ENCODE measurements at places on chromosomes 7 and 10.

DNA sequence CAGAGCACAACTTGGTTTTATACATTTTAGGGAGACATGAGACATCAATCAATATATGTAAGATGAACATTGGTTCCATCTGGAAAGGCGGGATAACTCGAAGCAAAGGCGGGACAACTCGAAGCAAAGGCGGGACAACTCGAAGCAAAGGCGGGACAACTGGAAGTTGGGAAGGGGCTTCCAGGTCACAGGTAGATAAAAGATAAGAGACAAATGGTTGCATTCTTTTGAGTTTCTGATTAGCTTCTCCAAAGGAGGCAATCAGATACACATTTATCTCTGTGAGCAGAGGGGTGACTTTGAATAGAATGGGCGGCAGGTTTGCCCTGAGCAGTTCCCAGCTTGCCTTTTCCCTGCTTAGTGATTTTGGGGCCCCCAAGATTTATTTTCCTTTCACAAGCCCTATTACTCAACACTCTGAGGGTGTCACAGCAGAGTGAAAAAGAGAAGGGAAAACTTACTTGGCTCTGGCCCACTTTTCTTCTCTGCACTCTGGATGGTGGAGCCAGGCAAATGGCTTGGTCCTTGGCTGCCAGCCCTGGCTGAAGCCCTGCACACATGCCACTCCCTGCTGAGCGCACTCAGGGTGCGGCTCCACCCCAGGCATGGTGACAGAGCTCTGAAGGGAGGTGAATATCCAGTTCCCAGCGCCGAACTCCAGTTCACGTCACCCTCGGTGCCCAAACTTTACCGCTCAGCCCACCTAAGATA is 46.7 kb downstream of the PARD3 start:
- no peak for DNase-seq

DNA sequence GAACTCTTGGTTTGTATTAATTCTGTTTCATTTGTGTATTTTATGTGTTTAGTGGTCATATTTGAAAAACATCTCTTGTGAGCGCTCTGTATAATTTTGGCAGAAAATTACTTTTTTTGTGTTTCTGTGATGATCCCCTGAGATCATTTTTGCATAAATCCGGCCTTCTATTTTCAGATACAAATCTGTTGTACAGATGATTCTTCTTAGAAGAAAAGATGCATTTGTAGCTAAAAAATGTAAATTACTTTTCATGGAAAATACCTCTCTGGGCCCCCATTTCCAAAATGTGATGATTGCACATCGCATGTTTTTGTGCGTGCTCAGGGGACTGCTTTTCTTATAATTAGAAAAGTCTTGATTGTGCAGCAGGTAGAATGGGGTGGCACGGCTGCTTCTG is 395.4 kb downstream of the LRMDA start:
- DNase-seq = no peak

DNA sequence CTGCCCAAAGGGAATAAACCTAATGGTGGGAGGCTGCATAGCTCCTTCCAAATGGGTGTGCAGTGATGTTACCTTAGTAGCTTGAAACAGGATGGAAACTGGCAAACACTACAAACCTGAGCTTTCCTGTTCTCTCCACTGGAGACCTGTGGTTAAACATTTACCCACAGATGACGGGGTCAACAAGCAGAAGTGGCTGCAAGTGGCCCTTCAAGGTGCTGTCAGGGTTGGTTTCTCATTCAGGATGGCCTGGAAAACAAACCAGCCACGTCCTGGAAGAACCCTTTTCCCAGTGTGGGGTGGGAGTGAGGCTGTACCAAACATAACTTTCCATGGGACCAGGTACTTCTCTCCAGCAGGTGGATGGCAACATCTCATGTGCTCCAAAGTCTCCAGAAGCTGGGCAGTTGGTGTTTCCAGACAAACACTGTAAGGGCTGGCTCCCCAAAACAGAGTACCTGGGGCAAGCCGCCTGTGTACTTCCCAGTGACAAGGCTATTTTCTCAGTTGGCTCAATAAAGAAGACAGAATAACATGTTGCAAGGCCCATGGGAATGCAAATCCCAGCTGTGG is 67.5 kb downstream of the DNAJB9 start:
- DNase-seq = no peak

DNA sequence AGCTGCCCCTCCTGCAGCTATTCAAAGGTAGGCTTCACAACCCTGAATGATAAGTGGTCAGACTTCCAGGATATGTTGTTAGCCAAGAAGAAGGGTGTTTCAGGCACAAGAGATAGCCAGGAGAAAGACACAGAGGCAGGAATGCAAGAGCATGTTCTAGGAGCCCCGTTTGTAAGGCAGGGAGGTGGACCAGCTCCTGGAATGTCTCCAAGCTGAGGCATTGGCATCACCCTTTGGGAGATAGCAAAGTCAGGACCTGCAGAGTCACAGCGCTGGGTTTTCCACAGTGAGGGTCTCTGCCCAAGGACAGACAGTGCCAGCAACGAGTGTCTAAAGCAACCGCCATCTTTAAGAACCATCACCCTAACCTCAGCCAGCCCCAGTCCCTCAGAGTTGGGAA is 484.5 kb upstream of the ZMIZ1 start:
- DNase-seq = no peak

GRCh38 chr7:73606801-73607691 is 17.3 kb downstream of the MLXIPL start:
- DNase-seq = peak; percentile 79

- DNase-seq = no peak
Measured at GRCh38 chr10:101967119-101967518, 88.9 kb downstream of the ARMH3 start.

DNA sequence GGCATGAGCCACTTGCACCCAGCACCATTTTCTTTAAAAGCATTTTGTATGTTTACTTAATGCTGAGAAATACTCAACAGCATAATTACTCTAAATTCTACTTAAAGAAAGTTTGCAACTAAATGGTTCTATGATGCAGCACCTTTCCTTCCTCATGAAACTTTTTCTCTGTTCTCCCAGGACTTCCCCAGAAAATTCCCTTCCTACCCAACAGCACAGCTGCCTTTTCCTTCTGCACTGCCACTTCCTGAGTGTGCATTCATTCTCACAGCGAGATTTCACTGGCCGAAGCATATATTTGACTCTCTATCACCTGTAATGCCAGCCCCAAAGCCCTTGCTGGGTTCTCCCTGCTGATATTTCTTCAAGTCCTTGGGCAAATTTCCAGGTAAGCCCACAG is 41.5 kb upstream of the DGKI start:
- DNase-seq = no peak

- peak; percentile 56 for DNase-seq
Measured at GRCh38 chr10:84204122-84204521, 9.8 kb downstream of the CDHR1 start.

DNA sequence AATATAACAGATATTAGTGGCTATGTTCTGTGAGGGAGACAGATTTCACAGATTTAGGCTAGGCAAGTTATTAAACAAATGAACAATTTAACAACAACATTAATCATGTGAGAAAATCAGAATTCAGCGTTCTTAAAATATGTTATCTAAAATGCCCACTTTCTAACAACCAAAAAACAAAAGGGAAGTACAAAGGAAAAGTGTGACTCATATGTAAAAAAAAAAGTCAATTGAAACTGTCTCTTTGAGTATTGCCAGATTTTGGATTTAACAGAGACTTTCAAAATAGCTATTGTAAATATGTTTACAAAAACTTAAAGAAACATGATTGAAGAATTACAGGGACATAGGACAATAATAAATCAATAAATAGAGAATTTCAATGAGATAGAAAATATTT is 34.8 kb upstream of the ARHGAP22 start:
- DNase-seq = no peak

DNA sequence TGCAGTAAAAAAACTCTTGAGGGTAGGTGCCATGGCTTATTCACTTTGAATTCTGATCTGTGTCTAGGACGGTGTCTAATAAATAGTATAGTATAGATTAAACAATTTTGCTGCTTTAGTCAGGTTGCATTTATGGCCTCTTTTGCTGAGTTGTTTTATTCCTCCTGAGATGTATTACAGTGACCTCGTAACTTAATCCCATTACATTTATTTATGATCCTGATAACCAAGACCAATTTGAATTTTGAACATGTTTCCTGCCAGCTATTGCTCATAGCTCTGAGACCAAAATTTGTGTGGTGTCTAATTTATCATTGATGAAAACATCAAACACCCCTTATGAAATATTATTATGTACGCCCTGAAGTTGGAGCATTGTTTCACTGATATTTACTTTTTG is 381.9 kb upstream of the SEMA3C start:
- DNase-seq = no peak

GRCh38 chr7:94763268-94763667 is 107.3 kb upstream of the SGCE start:
- peak; percentile 15 for DNase-seq

All from NCI-H82 (cell line).